ENCODE measurements at places on chromosomes 6 and 20.

- DNase-seq = no peak
Observed at GRCh38 chr6:90424580-90424979, 127.9 kb upstream of the BACH2 start.

GRCh38 chr20:49415005-49415667 lies 67.3 kb downstream of the KCNB1 start:
- no peak for DNase-seq

DNA sequence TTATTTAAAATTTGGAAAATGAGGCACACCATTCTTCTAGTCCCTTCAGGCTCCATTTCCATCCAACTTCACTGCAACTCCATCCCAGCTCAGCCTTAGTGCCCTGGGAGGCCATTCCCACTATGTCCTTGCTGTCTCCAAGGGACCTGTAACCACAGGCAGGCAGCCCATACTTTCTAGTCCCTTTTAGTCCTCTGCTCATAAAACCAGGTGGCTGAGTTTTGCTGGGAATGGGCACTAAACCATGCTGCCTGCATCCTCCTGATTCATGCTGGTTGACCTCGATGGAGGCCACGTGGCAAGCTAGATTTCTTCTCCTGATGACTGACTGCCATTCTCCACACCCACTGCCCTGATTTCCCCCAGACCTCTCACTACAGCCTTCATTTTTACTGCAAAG lies 27.5 kb upstream of the MYMX start:
- no peak for DNase-seq

DNA sequence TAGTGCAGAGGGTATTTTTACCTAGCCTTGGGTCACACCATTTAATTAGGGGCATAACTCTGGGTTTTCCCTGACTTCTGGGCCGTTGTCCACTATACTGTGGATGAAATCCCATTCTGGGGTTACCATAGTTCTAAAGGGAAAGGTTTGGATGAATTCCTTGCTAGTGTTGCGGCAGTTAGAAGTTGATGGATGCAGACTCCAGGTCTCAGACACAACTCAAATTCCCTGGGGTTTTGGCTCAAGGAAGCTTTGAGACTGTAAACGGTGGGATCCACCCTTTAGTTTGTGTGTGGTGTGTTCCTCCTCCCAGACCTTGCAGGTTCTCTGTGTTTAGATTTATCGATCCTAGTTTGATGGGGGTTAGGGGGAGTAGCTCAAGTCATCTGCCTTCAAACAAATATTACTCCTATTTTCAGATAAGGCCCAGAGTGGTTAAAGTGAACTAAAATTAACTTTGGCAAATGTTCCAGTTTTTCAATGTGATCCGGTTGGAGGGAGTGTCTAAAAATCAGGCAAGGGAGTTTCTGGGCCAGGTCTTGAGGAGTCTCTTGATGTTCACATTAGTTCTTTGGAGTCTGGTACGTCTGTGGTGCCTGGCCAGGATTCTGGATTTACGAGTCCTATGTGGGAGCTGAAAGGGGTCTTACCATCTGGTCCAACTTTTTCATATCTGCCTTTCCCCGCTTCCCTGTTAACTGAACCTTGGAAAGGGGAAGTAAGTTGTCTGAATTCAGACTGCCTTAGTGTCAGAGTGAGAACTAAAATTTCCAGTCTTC lies 1.5 kb downstream of the RALY start:
- DNase-seq = no peak

- no peak for DNase-seq
Observed at GRCh38 chr6:46748940-46749503, 2.3 kb downstream of the ANKRD66 start.

GRCh38 chr6:12467706-12468670 lies 177.8 kb downstream of the EDN1 start:
- no peak for DNase-seq

DNA sequence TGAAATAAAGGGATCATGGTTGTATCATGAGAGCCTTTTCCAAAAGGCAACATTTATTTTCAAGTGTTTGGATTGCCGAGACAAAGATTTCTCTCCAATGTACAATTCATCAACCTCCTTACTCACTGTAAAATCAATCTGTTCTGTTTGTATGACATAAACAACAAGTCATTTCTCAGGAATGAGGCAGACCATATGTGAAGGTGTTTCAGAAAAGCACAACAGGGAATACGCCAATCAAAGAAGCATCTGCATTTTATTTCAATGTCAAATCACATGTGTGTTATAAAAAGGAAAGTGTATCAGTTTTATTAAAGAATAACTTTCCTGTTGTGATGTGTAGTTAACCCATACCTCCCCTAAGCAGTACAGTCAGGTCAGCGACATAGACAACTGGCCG lies 653.7 kb downstream of the TFAP2A start:
- no peak for DNase-seq
